ENCODE measurements at places on chromosomes 7 and 10.

DNA sequence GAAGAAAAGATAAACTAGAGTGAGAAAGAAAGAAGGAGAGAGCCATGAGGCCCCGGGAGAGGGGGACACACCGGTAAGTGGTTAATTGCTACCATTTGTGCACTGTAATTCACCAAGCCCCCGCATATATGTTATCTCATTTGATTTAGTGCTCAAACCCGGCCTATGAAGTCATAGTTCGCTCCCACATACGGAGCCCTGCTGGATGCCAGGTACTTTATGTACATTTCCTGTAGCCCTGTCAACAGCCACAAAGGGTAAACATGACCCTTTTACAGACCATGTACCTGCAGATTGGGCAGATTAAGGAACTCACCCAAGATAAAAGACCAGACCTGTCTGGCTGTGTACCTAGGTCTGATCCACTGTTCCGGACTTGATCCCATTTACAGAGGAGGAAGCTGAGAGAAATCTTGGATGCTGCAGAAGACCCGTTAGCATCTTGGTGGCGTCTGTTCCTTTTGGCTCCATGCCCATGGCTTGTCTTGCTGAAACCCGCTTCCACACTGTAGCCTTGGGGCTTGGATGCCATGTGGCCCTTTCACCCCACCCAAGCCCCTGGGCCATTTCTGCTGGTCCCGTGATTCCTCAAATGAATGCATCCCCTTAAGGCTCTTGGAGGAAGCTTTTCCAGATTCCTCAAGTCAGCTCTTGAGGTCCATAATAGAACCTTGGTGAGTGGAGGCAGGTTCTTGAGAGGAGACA lies 32.3 kb downstream of the FAM241B start:
- H3K36me3 ChIP-seq = no peaks in the 10 kb centered on the region
- peaks cover 8% of the 10 kb centered on the region for H3K27me3 ChIP-seq
- H3K4me3 ChIP-seq = no peak overlapping the region
- no peak overlapping the region for H3K27ac ChIP-seq

GRCh38 chr7:36723951-36724664 lies at the start of gene AOAH:
Gene AOAH, minus strand, starts transcription at chr7:36724494. Its CDS starts 346 bp downstream, at chr7:36724148.
- no peaks in the 10 kb centered on the region for H3K4me1 ChIP-seq
- no peak for DNase-seq
- no peak within 1 kb of the TSS for H3K4me3 ChIP-seq
- H3K27ac ChIP-seq = no peak within 1 kb of the TSS
- no peaks in the 10 kb centered on the region for H3K27me3 ChIP-seq
- H3K36me3 ChIP-seq = no peaks in the 10 kb centered on the region

DNA sequence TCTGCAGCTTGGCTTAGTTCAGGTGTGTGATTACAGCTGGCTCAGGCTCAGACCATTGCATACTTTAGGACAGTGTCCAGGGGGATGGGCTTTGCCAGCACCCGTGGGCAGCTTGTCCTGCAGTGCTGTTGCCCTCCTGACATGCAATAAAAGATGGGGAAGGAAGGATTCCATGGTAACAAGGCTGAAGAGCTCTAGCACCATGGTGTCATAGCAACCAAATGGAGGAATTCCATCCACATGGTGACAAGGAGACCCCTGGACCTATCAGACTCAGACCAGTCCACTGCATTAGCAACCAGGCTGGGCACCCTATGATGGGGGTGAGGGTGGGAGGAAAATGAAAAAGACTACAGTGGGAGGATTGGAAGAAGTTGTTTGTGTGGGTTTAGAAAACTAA lies 49.9 kb downstream of the SORCS3 start:
- no peak overlapping the region for H3K4me3 ChIP-seq
- no peak for DNase-seq
- H3K36me3 ChIP-seq = no peaks in the 10 kb centered on the region
- H3K27me3 ChIP-seq = no peaks in the 10 kb centered on the region
- H3K4me1 ChIP-seq = no peaks in the 10 kb centered on the region

DNA sequence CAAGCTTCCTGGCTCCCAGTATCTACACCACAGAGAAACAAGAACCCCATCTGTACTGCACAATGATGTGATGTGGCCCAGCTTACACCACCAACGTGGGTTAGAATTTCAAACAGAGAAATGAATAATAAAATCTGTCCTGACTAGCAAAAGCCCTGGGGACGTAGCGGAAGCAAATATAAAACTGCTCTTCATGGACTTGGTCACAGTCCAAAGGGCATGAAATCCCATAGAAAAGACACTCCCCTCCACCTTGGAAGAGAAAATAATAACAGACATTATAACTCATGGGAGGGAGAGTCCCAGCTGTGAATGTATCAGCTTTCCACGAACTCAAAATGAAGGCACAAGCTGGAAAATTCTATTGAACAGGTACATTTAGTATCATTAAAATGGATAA lies 205.3 kb upstream of the GALNT17 start:
- H3K4me1 ChIP-seq = no peaks in the 10 kb centered on the region
- no peaks in the 10 kb centered on the region for H3K27me3 ChIP-seq
- H3K27ac ChIP-seq = no peak overlapping the region

- no peaks in the 10 kb centered on the region for H3K36me3 ChIP-seq
- no peak overlapping the region for H3K4me3 ChIP-seq
- no peaks in the 10 kb centered on the region for H3K27me3 ChIP-seq
Observed at GRCh38 chr7:135381369-135381768, 128.5 kb downstream of the CNOT4 start.

DNA sequence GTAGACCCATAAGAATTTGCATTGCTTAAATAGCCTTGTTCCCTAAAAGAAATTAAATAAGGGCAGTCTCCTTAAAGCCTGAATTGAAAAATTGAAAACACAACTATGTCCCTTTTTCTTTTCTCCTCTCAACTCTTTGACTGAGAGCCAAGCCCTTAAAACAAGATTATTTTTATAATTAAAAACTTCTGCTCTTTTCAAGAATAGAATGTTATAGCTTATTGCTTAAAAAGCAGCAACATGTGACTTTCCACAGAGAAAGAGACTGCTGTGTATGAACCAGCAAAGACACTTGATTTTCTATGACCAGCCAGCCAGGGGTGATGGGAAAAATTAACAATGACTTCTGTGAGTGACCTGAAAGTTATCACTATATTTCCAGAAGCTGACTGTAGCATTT lies 295.2 kb upstream of the CELF2 start:
- no peaks in the 10 kb centered on the region for H3K27me3 ChIP-seq
- no peak overlapping the region for H3K27ac ChIP-seq
- H3K4me1 ChIP-seq = no peaks in the 10 kb centered on the region
- no peaks in the 10 kb centered on the region for H3K36me3 ChIP-seq
- H3K4me3 ChIP-seq = no peak overlapping the region

Measured in endothelial cell of umbilical vein (primary cell).